ENCODE measurements at places on chromosomes 2 and 18.

GRCh38 chr2:220396287-220396686 is 768.9 kb downstream of the SLC4A3 start:
- DNase-seq: no peak

GRCh38 chr2:109083771-109084170 is 45.2 kb upstream of the SH3RF3 start:
- no peak for DNase-seq

- no peak for DNase-seq
Measured at GRCh38 chr18:57121542-57122112, 25.3 kb upstream of the BOD1L2 start.

DNA sequence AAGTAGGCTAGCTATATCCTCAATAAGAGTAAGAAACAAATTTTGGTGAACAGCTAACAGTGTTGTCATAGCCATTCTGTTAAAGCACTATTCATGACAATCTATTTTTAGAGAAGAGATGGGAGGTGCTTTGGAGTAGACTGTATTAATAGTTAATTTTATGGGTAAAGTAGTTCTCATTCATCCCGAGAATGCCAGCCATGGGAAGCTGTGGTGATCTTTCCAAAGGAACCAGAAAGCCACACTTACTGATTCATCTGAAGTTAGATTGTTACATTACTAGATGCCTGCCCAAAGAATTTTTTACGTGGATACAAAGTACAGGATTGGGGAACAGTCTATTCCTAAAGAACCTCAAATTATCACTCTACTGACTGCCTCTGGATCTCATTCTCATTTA is 74.6 kb downstream of the ZRANB3 start:
- DNase-seq: no peak

GRCh38 chr2:240960971-240961876 is 37.2 kb upstream of the SNED1 start:
- no peak for DNase-seq

GRCh38 chr18:50399582-50399981 is 24.7 kb downstream of the SKA1 start:
- DNase-seq: no peak
